ENCODE measurements at places on chromosomes 7 and 10.
A peak's percentile ranks its signal among the peaks of the same experiment; 100 is the strongest.

DNA sequence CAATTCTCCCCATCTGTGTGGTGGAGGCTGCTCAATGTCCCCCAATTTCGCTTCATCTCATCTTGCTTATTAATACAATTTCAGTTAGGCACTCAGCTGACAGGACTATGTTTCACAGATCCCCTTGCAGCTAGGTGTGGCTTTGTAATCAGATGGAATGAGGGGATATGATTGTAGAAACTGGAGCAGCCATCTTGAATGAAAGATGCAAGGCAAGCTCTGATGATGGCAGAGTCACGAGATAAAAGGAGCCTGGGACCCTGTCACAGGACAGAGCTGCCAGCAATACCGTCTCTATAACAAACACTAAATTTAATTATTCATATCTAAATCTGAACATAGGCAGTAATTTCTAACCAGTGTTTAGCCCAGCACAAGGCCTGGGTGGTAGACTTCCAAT is 991 bp upstream of the DLD start:
- no peak for DNase-seq

DNA sequence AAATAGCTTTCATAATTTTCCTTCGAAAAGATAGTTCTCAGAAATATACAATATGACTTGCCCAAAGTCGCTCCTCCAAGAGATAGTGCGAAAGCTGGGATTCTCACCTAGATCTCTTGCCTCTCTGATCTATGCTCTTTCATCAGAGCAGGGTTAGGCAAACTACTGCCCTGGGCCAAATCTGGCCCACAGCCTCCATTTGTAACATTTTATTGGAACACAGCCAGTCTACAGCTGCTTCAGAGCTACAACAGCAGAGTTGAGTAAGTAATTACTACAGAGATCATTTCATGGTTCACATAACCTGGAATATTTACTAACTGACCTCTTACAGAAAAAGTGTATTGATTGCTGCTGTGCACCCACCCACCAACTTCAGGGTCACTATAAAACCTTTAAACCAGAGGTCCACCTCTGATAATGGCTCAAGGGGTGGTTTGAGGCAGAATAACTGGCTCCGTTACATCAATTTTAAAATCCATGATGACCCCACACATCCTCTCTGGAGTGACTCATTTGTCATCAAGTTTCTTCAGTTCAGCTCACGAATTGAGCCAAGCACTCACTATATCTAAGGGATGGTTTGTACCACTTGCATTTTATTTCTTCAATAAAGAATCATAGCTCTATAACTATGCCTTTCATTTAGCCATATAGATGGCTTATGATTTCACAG is 1019.0 kb downstream of the XPNPEP1 start:
- DNase-seq: no peak

DNA sequence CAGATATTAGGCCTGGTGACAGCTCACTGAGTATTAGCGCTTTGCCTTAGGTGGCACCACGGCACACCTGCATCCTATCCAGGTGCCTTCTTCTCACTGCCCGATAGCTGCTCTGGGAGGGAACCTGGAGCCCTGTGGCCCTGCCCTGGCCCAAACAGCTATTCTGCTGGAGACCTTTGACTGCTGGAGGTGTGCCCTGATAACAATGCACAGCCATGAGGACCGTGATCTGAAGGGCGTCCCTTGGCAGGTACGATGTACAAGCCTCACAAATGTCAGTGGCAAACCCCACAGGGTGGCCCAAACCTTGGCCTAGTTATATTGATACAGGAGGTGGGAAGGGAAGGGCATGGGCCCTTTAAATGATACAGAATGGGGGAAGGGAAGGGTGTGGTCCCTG is 259.5 kb downstream of the GRID1 start:
- no peak for DNase-seq

DNA sequence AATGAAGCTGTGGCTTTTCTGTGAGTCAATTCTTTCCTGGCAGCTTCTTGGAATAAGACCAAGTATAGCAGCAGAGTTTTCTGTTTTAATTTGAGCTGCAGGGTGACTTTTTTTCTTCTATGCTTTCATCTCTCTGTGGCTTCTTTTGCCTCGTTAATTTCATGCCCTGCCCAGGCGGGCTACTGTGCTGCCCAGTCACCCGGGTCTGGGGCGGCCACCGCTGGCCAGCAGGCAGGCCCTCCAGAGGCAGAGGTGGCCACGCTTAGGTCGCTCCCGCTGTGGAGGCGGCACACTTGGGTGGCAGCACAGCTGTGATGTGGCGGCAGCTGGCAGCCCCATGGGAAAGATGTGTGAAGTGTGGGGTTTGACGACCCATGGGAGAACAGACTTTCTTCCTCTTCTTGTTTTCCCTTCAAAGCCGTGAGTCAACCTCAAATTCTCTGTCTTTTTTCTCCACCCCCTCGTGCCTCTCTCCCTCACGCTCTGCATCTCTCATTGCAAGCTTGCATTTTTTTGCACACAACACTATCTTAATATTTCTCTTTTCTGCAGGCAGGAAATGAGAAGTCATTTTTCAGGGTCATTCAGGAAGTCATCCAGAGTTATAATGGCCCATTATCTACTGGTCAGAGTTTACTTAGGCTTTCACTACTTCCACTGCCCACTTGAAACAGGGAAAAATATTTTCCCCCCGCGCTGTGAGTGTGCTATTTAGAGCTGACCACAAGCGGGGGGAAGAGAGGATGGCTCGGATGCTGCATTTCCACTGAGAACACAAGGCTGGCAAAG is 67.8 kb downstream of the EGFR start:
- DNase-seq: no peak

DNA sequence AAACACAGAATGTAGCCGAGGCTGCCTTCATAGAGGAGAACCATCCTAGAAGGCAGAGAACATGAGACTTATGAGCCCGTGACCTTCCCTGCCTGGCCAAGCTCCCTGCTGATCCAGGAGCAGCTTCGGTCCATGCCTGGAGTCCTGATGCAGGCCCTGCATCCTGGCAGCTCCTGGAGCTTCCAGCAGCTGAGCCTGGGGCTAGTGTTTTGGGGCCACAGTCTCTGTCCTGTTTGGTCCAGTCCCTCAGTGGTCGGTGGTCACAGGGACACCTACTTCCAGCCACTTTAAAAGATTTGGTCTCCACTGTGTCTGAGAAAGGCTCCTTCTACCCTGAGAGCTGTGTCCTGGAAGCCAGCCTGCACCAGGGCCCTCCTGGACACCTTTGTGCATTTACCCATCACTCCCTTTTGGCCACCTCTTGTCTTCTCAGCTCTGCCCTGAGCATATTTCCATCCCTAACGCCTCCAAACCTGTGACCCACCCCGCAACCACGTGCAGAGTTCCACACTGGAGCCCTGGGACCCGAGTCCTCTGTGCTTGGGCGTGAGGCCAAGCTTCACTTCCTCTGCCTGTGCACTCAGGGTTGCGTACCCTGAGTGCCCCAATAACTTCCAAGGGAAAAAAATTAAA is 315.2 kb upstream of the ZNF32 start:
- DNase-seq: no peak

- no peak for DNase-seq
Observed at GRCh38 chr10:7706534-7707073, 3.5 kb downstream of the ITIH2 start.

DNA sequence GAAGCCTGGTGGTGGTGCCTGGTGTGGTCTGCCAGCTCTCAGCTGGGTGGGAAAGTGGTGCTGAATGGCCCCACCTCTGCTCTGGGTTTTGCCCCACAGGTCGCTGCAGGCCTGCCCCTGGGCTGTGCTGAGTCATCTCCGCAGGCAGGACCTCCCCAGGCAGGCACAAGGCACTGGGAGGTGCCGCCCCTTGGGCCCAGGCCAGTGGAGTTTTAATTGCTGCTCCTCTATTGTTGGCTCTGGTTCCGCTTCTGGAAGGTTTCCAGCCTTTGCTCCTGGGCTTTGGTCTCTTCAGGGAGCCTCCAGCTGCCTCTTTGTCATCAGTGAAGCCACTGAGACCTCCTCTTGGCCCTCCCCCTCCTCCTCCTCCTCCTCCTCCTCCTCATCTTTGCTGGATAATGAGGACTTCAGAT is 180.3 kb upstream of the GRB10 start:
- DNase-seq: no peak

DNA sequence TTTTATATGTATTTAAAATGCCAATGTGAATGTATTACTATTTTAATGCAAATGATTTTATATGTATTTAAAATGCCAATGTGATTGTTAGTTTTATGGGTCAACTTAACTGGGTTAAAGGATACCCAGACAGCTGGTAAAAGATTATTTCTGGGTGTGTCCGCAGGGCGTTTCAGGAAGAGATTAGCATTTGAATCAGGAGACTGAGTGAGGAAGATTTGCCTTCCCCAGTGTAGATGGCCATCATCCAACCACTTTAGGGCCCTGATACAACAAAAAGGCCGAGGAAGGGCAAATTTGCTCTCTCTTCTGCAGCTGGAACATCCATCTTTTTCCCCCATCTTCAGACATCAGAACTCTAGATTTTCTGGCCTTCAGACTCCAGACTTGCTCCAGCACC is 116.2 kb downstream of the BAMBI start:
- no peak for DNase-seq

DNA sequence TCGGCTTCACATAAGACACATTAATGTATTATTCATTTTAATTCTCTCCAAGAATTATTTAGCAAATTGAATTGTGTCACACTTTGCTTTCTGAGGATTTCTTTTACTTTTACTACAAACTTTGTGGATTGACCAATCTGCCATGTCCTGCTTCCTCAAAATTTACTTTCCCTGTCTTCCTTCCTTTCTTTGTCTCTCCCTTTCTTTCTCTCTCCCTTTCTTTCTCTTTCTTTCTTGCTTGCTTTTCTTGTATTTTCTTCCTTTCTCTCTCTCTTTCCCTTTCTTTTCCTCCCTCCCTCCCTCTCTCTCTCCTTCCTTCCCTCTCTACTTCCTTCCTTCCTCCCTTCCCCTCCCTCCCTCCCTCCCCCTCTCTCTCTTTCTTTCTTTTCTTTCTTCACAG is 37.8 kb downstream of the SP8 start:
- DNase-seq: no peak

- DNase-seq: no peak
Observed at GRCh38 chr7:119963654-119964053, 309.3 kb upstream of the KCND2 start.

DNA sequence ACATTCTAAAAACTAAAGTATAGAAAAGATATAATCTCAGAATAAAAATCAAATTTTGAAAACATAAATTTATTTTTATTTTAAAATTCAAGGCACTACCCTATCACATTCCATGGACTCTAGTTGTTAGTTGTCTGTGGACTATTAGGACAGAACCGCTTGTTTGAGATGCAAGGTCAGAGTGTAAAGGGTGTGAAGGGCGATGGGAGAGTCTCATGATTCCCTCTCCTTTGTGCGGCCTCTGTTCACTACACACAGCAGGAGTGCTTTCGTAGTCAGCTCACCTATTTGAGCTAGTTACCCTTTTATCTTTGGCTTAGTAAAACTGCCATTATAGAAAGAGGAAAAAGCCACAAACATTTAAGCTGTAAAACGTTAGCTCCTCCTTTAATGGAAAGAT is 189.8 kb upstream of the TEX47 start:
- DNase-seq: no peak

DNA sequence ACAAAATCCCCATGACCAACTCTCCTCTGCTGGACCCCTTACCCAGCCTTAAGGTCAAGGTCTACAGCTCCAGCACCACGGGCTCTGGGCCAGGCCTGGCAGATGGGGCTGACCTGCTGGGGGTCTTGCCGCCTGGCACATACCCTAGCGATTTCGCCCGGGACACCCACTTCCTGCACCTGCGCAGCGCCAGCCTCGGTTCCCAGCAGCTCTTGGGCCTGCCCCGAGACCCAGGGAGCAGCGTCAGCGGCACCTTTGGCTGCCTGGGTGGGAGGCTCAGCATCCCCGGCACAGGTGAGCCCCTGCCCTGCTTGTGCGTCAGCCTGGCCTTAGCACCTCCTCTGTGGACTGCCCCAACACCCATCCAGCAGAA is 27.5 kb upstream of the SLC29A3 start:
- DNase-seq: no peak

DNA sequence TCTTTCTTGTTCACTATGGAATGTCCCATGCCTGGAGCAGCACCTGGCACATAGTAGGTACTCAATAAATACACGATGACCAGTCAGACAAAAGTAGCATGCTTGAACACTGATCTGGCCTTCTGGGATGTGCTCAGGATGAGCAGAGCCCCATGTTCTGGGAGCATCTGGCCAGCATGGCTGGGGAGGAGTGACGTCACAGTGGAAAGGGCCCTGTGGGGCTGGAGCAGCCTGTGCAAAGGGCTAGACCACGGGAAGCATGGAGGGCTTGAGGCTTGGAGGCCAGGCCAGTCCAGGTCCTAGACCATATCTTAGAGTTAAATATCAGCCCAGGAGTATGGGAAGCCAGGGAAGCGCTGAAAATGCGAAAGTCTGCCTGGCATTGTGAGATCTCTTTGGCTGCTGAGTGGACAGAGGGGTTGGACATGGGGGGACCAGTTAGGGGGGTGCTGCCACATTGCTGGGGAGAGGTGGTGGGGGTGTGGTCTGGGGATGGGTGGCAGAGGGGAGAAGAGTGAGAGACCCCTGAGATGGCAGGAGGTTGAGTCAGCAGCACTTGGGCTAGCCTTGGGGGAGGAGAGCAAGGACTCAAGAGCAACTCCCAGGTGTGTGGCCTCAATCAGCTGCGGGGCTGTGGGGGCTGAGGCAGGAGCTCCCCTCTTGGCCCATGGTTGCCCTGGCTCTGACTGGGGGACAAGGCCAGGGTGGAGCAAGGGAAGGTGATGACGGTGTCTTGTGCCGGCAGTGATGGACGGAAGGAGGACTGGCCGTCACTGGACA is 34.9 kb downstream of the ZCCHC24 start:
- DNase-seq: no peak

- DNase-seq: no peak
Observed at GRCh38 chr10:17854044-17854652, 45.0 kb downstream of the MRC1 start.

GRCh38 chr10:51679841-51680240 is 19.6 kb downstream of the CSTF2T start:
- no peak for DNase-seq

DNA sequence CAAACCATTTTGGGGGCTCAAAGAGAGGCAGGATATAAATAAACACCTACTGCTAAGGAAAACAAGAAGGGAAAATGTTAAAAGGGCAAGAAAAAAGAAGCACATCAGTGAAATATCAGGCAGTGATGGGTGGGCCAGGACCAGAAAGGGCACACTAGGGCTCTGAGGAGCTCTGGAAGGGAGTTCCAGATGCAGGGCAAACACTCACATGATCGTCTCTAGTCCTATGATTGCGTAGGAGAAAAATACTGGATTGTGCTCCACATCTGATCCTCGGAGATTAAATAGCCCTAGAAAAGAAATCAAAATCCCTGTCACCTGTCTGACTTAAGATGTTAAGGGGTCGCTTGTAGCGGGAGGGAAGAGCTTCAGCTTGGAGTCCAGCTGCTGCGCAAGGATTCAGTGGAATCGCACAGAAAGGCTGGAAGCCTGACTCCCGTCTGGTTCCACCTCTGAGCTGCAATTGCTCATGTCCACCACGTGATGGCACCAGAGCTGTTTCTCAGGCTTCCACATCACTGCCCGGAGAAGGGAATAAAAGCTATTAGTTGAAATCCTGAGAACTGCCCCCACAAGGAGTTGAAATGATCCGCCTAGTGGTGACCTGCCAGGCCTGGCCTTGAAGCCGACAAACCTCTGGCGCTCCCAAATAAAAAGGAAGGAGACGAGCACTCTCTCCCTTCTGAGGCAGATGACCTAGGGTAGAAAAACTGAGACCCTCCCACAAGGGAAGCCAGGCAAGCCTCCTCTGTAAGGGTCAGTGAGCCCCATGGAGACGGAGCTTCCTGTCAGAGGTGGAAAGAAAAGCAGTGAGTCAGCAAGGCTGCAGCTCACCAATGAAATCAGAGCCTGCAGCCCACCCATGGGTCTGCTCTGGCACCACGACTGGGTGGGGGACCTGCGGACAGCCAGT is 39.2 kb downstream of the XPNPEP1 start:
- peak; percentile 6 for DNase-seq
